Daoy (cell line): ENCODE measurements at places on chromosomes 6 and 20. TPM values are rescaled to one million over a fixed set of nuclear protein-coding genes. Genes with fewer than 3 reads are reported as not detected.
A peak's percentile ranks its signal among the peaks of the same experiment; 100 is the strongest.

TMEM200A gene
- not detected in 2 replicates for total RNA-seq

DNA sequence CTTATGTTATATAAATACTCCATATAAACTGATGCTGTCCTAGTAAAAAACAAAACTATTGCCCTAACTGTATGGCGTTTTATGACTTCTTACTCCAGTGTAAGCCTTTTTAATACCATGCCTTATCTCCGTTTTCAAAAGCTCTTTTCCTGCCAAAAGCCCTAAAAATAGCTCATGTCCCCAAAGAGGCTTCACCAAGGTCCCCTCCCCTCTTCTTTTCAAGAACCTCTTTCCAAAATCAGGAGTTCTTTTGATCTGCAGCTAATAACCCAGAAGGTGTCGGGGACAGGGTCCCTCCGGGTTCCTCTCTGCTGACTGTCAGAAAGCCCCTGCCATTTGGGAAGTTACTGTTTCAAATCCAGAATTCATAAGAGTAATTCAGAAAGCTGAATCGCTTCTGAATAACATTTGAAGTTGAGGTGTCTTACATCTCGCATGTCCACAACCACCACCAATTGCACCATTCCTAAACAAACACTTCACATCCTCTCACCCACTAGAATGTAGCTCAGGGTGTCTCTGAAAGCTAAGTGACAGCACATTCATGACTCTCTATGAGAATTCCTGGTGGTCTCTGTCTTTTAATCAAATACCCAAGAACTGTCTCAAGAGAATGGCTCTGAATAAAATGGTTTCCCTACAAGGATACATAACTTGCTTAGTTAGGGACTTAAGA lies 13.3 kb downstream of the TASP1 start:
- DNase-seq: no peak

CD83 gene
- 16.8 and 20.1 TPM in 2 replicates for total RNA-seq

SNAI1 gene
- total RNA-seq: 1.3 and 1.7 TPM in 2 replicates

RGS17 gene
- 8.3 and 8.7 TPM in 2 replicates for total RNA-seq

DNA sequence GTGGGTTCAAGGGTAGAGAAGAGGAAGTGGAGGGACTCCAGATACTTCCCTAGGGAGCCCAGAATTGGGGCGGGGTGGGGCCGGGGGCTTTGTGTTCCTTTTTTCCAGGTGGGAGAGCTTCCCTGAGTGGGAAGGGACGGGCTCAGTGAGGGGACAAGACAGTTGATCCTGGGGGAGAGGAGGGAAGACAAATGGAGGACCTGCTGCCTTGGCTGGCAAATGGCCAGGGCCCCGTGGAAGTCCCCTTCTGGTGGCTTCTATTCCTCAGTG lies 2.6 kb downstream of the CTSZ start:
- DNase-seq: no peak

GRCh38 chr6:7671076-7671475 lies 54.8 kb upstream of the BMP6 start:
- DNase-seq: peak; percentile 30

- no peak for DNase-seq
Measured at GRCh38 chr6:169249057-169249456, 4.6 kb downstream of the THBS2 start.

DNA sequence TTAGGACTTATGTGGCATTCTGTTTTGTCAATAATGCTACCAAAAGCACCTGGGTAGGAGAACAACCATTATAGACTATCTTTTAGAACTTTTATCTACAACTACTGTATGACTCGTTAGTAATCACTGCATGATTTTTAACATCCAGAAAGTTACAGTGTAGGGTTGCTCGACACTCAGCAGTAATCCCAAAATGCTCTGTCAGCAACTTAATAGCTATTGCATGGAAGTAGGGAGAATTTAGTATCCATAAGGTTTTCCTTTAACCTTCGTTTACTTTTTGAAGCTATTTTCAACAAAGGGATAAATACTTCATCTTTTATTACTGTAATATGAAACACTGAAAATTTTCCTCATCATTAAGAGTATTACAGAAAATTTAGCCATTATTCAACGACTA lies 309.5 kb downstream of the RNGTT start:
- no peak for DNase-seq

DNA sequence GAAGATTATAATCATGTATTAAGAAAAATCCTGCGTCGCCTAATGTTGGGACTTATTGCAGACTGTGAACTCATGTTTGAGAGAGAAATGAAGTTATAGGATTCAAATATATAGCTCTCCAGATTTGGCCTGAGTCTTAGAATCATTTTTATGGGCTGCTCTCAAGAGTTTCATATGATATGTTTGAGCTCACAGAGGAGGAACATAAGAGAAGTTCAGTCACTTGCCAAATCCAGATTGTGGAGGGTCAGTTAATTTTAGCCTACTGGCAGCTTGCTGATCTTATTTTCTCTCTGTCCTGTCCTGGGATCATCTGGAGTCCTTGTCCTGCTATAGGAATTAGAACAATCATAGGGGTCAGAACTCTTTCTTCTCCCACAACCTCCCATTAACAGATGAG lies 186.1 kb upstream of the SUPT3H start:
- DNase-seq: no peak

CCR6 gene
- not detected in 2 replicates for total RNA-seq

DNA sequence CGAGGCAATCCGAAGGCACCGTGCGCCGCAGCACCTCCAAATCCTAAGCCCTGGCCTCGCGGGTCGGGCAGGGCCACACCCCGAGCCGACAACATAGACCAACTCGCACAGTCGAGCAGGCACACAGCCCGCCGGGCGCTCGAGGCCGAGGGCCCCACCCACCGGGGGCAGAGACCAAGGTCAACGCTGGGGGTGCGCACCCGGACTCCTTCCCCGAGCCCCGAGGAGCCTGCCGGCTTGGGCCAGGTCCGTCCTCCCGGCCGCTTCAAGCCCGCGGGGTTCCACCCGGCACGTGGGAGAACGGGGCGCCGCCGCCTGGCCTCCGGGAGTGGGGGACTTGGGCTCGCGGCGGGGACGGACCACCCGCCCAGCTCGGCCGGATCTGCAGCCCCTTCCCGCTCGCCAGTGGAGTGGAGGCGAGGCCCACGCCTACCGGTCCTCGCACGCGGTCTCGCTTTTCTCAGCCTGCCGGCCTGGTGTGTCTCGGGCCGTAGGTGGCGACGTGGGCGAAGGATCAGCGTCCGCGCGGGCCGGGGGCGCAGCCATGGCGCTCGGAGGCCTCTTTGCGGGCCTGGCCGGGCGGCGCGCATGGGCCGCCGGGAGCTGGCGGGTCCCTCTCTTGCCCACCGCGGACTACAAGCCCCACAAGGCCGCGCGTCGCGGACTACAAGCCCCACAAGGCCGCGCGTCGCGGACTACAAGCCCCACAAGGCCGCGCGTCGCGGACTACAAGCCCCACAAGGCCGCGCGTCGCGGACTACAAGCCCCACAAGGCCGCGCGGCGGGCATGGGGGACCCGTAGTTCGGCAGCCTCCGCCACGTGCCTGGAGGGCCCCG lies at the start of gene UCKL1:
Gene UCKL1, minus strand, starts transcription at position 590 of the 837 bp plus-strand sequence. Its CDS starts 44 bp downstream, at position 546.
- DNase-seq: peak; percentile 89

- peak; percentile 1 for DNase-seq
Measured at GRCh38 chr6:169803271-169803811, 51.9 kb downstream of the ERMARD start.

- no peak for DNase-seq
Measured at GRCh38 chr6:138406443-138406842, 2.4 kb downstream of the HEBP2 start.

CALHM6 gene
- 6.0 and 11.7 TPM in 2 replicates for total RNA-seq

DNA sequence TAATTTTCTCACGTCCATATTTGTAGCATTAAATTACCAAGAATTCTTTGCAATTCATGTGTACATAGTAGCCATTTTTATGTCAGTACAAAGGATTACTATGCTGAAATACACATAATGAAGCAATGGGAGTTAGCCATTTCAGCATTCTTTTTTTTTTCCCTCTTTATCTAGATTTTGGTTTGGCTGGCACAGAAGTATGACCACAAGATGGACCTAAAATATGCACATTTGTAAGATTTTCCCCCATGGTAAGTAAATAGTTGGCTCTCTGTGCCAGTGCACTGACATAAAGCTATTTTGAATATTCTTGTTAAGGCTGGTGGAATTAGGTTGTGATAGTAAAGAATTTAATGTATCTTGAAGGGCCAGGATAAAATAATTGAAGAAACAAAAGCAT lies 486.1 kb upstream of the BTBD3 start:
- peak; percentile 22 for DNase-seq

GRCh38 chr20:37373020-37373598 lies 27.2 kb downstream of the SRC start:
- no peak for DNase-seq

- DNase-seq: no peak
Measured at GRCh38 chr6:105780146-105780860, 305.8 kb upstream of the PRDM1 start.

HTR1E gene
- not detected in 2 replicates for total RNA-seq

LRRC1 gene
- total RNA-seq: 12.2 and 13.1 TPM in 2 replicates

PLEKHG1 gene
- 2.8 and 6.1 TPM in 2 replicates for total RNA-seq

GRCh38 chr6:20119485-20119884 lies 92.8 kb downstream of the MBOAT1 start:
- DNase-seq: no peak

DNA sequence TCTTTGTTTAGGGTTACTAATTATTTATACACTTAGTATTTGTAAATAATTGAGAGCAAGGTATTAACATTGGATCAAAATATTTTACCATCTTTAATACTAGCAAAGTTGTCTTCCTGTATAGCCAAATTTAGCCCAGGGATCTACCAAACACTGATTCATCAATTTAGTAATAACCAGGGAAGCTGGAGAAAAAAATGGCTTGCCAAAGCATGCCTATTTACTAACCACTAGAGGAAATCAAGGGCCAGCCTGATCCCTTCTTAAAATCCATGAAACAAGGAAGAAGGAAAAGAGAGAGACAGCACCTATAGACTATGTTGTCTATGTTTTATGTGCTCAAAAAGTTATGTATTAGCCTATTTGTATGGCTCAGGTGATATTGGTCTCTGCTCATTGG lies 450.3 kb upstream of the GJE1 start:
- DNase-seq: no peak

TPX2 gene
- 222 and 237 TPM in 2 replicates for total RNA-seq

PLA2G7 gene
- not detected in 2 replicates for total RNA-seq

DNA sequence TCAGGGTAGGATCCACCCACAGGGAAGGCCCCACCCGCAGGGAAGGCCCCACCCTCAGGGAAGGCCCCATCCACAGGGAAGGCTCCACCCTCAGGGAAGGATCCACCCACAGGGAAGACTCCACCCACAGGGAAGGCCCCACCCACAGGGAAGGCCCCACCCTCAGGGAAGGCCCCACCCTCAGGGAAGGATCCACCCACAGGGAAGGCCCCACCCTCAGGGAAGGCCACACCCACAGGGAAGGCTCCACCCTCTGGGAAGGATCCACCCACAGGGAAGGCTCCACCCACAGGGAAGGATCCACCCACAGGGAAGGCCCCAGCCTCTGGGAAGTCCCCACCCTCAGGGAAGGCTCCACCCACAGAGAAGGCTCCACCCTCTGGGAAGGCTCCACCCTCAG lies 40.5 kb downstream of the KCNQ2 start:
- DNase-seq: no peak

GRCh38 chr6:87729965-87730719 lies 28.1 kb upstream of the AKIRIN2 start:
- peak; percentile 10 for DNase-seq

- DNase-seq: no peak
Measured at GRCh38 chr20:37235065-37235464, 26.5 kb downstream of the GHRH start.

ADTRP gene
- 2.5 and 2.8 TPM in 2 replicates for total RNA-seq

- no peak for DNase-seq
Measured at GRCh38 chr6:5108536-5109150, 23.5 kb downstream of the PPP1R3G start.

GRCh38 chr6:111537528-111537920 lies 54.5 kb upstream of the REV3L start:
- DNase-seq: no peak

GRCh38 chr20:23151008-23151703 lies 65.0 kb upstream of the CD93 start:
- no peak for DNase-seq

SAMD3 gene
- total RNA-seq: not detected in 2 replicates

DNA sequence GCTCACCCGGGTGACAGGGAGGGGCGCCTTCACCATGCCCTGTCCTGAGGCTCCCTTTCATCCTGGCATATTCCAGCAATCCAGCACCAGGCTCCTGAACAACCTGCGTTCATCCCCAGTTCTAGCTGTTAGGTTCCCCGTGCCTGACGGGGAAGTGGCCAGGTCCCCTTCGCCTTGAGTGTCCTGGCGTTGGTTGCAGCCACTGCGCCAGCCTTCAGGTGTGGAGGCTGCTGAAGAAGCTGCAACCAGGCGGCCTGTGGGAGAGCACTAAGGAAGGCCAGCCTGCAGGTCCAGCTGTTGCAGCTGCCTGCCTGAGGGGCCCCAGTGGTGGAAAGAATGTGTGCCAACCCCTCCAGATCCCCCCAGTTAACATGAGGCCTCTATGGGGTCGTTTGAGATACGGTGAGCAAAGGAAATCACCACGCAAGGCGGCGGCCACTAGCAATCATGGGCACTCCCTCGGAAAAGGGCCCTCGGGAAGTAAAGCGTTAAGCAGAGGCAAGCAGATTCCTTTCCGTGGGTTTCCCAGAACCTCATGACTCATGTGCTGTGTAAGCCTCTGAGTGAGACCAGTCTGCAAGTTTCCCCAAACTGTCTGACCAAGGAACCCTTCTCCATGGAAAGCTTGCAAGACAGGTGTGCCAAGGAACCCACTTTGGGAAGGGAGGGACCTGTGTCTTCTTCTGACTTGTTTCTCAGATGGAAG lies 320.8 kb downstream of the TAF4 start:
- peak; percentile 58 for DNase-seq

HLA-DQA2 gene
- not detected in 2 replicates for total RNA-seq

CDH22 gene
- under 0.01 TPM in 1 of 2 replicates, not detected in the other for total RNA-seq

DACT2 gene
- total RNA-seq: not detected in 2 replicates

DNA sequence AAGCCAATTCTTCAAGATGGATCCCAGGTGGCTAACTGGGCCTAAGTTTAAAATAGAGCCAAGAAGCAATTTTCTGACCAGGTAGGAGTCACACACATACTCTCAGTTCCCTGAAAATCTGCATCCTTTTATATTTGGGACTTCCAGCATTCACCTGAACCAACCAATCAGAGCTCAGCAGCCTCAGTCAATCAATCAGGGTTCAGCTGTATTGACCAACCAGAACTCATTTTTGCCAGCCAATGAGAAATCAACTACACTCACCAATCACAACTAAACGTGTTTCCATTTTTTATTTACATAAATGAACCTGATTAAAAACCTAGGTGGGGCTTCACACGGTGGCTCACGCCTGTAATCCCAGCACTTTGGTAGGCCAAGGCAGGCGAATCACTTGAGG lies 37.5 kb downstream of the SLC17A4 start:
- DNase-seq: no peak

DNA sequence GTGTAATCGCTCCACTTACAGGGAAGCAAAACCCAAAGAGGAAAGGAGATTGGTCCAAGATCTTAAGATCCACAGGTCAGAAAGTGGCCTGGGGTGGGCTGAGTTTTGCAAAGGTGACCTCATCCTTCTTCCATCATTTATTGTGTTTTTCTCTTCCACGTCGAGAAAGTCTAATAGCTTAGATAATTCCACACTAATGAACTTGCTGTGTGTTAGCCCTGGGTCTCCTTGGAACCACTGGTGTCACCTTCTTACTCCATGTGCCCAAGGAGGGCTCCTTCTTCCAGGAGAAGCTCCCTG lies 1.7 kb downstream of the SLC13A3 start:
- no peak for DNase-seq

MMP24 gene
- total RNA-seq: 0.54 and 0.86 TPM in 2 replicates

LIN28B gene
- 6.5 and 7.3 TPM in 2 replicates for total RNA-seq

- DNase-seq: peak; percentile 72
Measured at GRCh38 chr20:41232973-41233926, 84.3 kb downstream of the ZHX3 start.
